Uterine smooth muscle cell (primary cell): ENCODE measurements at places on chromosomes 4 and X. TPM values are rescaled to one million over a fixed set of nuclear protein-coding genes. Genes with fewer than 3 reads are reported as not detected.

SYP gene
- 0.12 and 0.33 TPM in 2 replicates for total RNA-seq

ATP1B4 gene
- not detected in 2 replicates for total RNA-seq

ZXDA gene
- total RNA-seq = 5.3 and 8.0 TPM in 2 replicates

KLHL4 gene
- total RNA-seq = 4.8 and 6.5 TPM in 2 replicates

SPON2 gene
- 216 and 281 TPM in 2 replicates for total RNA-seq

CCNB3 gene
- total RNA-seq = 0.12 and 4.2 TPM in 2 replicates

BMP3 gene
- under 0.01 TPM in 2 replicates for total RNA-seq

ARHGAP6 gene
- 2.7 and 5.2 TPM in 2 replicates for total RNA-seq

GPR119 gene
- not detected in 2 replicates for total RNA-seq

TKTL2 gene
- total RNA-seq = under 0.01 TPM in 1 of 2 replicates, not detected in the other

SOX3 gene
- not detected in 2 replicates for total RNA-seq

TLR2 gene
- 0.44 and 0.62 TPM in 2 replicates for total RNA-seq

FAM114A1 gene
- 453 and 465 TPM in 2 replicates for total RNA-seq

MAGEB6B gene
- total RNA-seq = 0.12 TPM in 1 of 2 replicates, not detected in the other

MYOZ2 gene
- total RNA-seq = under 0.01 and 0.12 TPM in 2 replicates

TBL1X gene
- 28.9 and 35.1 TPM in 2 replicates for total RNA-seq

SOD3 gene
- 5.2 and 19.5 TPM in 2 replicates for total RNA-seq

REELD1 gene
- total RNA-seq = not detected in 2 replicates

RBMX gene
- 207 and 297 TPM in 2 replicates for total RNA-seq

OR13H1 gene
- not detected in 2 replicates for total RNA-seq

ITM2A gene
- 0.37 and 0.55 TPM in 2 replicates for total RNA-seq

CPLX1 gene
- under 0.01 TPM in 1 of 2 replicates, not detected in the other for total RNA-seq

GAGE13 gene
- total RNA-seq = not detected in 2 replicates

MAP7D2 gene
- total RNA-seq = under 0.01 and 0.25 TPM in 2 replicates

IL1RAPL2 gene
- total RNA-seq = 0.11 TPM in 1 of 2 replicates, not detected in the other

NAA11 gene
- total RNA-seq = not detected in 2 replicates

DCLK2 gene
- total RNA-seq = 10.3 and 14.1 TPM in 2 replicates

CLDN34 gene
- not detected in 2 replicates for total RNA-seq

GABRG1 gene
- total RNA-seq = not detected in 2 replicates
